ENCODE measurements at places on chromosomes 2 and 18.

- DNase-seq, result no peak
Measured at GRCh38 chr2:222792001-222792611, 68.7 kb upstream of the ACSL3 start.

- DNase-seq, result no peak
Measured at GRCh38 chr2:200223205-200223784, 83.2 kb upstream of the SPATS2L start.

GRCh38 chr2:85852937-85853498, 35.8 kb downstream of the ST3GAL5 start:
- no peak for DNase-seq

DNA sequence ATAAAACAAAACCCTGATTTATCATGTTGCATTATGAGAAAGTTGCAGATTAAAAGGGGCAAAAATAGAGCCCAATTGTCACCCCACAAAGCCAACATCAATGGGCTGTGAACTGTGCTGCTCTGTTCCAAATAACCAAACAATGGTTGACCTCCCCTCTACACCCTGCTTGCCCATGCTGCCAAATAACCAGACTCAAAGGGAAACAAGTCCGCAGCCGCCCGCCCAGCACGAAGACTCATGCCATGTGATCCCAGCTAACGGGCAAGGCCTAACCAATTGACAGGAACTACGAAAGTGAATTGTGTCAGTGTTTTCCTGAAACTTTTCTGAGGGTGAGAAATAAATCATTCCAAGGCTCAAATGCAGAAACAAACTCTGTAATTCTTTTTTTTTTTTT, 97.9 kb upstream of the RIOK3 start:
- no peak for DNase-seq

DNA sequence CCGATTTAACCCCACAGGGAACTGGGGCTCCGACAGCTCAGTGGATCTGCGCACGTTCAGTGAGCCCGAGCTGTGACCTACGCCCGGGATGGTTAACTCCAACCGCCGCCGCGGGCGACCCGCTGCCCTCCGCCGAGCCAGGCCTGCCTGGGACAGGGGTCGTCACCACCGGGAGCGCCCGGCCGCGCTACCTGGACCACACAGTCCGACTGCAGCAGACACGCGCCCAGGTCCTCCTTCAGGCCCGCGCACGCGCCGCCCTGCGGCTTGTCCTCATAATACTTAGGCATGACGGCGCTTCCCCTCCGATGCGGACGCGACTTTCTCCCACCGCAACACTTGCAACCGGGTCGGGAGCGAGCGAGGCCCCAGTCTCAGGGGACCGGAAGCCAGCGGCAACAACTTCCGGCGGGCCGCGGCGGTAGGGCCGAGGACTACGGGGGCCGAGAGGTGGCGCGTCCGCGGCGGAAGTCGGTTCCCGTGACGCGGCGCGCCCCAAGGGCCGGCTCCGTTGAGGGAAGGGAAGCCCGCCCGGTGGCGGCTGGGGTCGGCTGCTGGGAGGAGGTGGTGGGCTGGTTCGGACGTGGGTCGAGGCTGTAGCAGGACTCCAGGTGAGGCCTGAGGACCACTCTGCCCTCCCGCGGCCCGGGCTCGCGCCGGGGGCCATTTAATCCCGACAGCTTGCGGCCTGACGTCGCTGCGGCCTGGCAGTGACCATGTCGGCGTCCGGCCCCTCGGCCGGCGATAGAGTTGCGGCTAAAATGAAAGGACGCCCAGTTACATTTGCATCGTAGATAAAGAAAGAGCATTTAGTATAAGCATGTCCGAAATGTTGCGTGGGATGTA, at the start of the genes COA5 and UNC50:
Gene COA5 (minus strand): TSS at position 397 of the 846 bp plus-strand sequence. CDS start 107 bp downstream, at position 290.
Gene UNC50 (plus strand): TSS at position 474 of the 846 bp plus-strand sequence. CDS start 1,171 bp downstream, outside the sequence.
- DNase-seq, result peak; percentile 73

GRCh38 chr2:168165985-168166901, 81.2 kb downstream of the STK39 start:
- DNase-seq, result no peak

- no peak for DNase-seq
Measured at GRCh38 chr2:119202610-119203310, 20.9 kb upstream of the STEAP3 start.

DNA sequence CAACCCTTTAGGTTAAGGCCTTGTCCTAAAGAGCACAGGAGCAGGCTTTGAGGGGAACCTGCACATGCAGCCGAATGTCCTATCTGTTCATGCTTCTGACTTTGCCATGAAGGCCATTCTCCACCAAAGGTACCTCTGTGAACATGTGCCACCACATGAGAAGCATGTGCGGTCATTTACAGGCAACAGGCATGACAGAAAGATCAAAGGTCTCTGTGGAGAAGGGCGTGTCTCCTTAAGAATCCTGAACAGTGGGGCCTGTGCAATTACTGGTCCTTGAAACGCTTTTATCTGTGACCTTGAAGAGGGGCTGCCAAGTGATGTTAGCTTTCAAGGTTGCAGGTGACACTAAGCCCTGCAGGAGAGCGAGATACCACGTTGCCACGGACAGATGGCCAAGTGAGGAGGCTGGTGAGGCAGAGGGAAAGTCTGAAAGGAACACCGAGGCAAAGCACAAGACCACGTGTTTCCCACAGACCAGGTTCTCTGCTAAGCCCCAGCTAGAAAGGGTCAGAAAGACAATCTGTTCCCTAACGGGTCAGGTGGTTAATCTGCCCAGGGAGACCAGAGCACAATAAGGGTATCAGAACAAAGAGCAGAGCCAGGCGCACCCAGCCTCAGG, 19.5 kb upstream of the POMC start:
- DNase-seq, result no peak

DNA sequence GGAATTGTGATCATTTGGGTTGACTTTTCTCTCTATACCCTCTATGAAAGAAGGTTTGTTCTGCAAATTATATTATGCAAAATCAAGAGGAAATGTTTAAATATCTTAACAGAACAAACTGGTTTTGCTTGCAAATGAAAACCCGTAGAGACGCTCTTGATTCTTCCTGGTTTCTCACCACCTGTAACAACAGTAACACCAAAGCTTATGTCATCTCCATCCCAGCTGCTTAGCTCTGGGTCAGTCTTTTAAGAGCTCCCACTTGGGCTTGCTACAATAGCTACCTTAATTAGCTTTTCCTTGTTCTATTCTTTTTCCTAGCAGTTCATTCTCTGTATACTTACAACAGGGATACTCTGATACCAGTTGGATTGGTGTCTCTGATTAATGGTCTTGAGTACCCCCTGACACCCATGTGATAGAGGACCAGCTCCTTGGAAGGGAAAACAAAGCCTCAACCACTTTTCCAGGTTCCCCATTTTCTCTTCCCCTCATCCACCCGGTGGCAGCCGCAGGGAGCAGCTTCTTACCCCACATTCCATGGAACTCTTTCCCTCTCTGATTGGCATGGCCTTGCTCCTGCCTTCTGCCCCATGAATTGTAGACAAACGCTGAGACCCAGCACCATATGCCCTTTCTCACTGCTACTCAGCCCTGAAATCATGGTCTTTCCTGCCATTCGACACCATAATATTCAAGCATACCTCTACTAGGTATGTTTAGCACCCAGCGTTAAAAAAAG, 27.7 kb downstream of the TMEM182 start:
- no peak for DNase-seq

DNA sequence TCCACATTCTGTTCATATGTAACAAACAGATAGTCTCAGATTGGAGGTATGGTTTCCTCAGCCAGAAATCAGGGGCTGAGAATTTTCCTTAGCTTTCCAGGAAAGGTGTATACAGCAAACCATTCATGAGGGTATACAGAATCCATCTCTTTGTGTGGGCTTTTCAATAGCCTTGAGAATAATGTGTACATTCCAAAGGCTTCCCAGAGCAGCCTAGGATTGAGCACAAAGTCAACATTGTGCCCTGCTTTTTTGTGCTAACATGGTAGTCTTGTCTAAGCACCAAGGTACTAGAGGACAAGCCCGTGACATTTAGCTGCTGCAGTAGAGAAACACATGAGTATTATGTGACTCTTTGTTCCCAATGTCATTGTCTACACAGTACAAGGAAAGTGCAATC, 322.1 kb upstream of the TANK start:
- no peak for DNase-seq

DNA sequence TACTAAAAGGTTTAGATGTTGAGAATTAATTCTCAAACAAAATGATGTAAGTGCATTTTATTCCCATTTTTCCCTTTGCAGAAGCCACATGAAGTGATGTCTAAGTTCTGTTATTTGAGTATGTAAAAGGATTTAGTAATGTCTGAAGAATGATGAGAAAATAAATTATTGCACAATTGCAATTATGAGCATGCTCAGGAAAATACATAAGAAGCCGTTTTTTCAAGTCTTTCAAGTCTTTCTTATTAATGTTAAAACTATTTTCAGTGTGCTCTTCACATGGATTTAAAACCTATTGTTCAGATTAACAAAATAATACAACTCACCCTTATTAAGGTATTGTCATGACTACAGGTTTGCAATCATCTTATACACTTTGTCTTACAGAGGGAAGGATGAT, 331.4 kb upstream of the NETO1 start:
- DNase-seq, result peak; percentile 8

DNA sequence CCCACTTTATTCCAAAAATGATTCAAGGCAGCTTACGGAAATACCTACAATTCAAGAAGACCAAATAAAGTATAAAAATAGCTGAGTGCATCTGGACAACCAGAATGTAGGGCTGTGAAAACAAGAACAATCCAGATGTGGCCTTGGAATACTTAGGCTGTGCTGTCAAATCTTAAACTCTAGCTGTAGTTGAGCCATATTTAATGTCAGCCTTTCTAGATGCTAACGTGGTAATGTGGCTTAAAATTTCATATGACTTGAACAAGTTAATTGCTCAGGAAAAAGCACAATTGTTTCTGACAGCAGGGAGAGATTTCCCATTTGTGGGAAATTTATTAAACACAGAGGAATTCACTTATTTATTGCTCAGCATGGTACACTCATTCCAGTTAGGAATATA, 14.6 kb upstream of the NAPG start:
- no peak for DNase-seq

GRCh38 chr2:190636361-190636760, 12.5 kb upstream of the NAB1 start:
- peak; percentile 63 for DNase-seq

GRCh38 chr2:232838406-232838874, 31.6 kb upstream of the SNORC start:
- DNase-seq, result no peak

- no peak for DNase-seq
Measured at GRCh38 chr18:75679331-75679730, 251.8 kb upstream of the SMIM21 start.

- DNase-seq, result no peak
Measured at GRCh38 chr2:60608679-60609078, 55.2 kb upstream of the BCL11A start.

GRCh38 chr2:54599914-54600313, 123.5 kb upstream of the EML6 start:
- DNase-seq, result no peak

DNA sequence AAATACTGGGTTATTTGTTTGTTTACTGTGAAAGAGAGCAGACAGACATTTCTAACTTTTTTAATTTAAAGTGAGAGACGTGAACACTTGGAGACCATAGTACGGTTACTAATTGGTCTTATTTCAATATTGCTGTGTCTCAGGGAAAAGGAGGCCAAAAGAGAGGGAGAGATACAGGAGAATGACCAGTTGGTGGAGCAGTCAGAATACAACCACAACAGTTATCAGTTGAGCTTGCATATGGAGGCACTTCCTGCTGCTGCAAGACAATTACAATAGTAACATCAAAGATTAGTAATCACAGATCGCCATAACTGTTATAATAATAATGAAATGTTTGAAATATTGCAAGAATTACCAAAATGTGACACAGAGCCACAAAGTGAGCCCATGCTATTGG, 58.2 kb downstream of the TWSG1 start:
- no peak for DNase-seq

DNA sequence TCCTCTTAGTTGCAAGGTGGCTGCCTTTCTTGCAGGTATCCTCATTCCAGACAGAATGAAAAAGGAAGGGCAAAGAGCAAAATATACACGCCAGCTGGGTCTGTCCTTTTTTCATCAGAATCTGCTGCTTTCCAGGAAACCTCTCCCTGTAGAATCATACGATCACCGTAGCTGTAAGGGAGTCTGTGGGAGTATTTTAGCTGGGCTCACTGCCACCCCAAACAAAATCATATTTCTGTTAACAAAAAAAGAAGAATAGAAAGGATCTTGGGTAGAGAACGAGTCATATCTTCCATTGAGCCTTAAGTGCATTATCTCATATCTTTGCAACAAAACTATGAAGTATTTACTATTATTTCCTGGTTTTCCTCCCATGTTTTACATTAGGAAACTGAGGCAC, 15.0 kb upstream of the TANC1 start:
- DNase-seq, result peak; percentile 31

GRCh38 chr2:187051350-187051749, 202.4 kb upstream of the ZSWIM2 start:
- no peak for DNase-seq

DNA sequence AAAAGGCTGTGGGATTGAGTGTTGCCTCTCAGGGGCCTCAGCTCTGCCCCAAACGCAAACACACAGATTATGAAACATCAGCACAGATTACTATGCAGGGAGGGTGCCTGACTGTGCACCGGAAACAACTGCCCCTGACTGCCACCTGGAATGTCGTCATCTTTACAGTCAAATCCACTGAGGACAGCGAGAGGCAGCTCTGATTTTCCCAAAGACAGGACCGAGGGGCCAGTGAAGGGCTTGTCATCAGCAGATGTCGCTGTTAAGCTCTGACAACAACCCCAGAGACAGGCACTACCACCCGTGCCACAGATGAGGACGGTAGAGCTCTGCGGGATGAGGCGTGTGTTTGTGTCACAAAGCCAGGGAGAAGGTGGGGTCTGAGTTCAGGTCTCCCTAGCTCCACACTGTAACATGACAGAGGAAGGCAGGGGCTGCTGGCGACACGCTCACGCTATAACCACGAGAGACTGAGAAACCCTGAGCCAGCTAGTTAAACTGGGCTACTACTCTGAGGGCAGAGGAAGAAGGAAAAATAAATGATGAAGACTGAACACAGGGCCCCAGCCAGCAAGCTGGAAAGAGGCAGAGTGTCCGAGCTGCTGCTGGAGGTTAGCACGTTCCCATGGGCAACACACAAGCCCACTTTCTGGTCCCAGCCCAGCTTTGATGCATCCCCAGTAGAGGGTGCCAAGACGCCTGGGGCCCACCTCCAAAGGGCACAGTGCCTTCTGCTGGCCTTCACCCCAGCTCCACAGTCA, 47.0 kb downstream of the PARD6G start:
- DNase-seq, result no peak

DNA sequence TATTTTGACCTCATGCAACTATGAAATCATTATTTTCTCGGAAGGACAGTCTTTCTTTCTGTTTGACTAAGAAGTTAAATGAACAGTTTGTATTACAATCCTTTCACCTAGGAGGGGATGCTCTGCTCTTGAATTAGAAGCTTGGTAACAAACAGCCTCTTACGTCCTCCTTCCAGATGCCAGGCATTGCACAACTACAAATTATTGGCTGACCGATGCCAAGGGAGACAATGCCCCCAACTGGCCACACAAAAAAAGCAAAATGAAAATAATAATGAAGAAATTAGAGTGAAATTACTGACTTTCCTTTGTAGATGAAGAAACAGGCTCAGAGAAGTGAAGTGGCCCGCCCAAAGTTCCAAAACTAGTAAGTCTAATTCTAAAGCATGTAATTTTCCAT, 177.9 kb downstream of the CYRIA start:
- no peak for DNase-seq

- no peak for DNase-seq
Measured at GRCh38 chr2:240134956-240135520, 1.1 kb downstream of the COPS9 start.
